ENCODE measurements at places on chromosomes 16 and 17.

DNA sequence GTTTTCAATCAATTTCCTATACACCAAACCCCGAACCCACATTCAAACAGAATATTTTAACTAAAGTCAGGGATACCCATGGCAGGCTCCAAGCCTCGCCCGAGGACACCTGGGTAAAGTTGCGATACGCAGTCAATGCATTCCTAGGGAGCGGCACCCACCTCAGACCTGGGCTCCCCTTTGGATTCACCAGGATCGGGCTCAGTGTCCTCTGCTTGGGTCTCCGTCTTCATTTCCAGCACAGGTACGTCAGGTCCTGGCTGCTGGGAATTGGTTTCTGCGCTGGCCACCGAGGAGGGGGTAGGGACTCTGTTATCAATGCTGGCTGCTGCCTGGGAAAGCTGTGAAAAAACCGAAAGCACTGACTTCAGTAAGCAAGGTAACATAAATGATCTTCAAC lies 51.7 kb upstream of the TRAP1 start:
- DNase-seq: no peak

DNA sequence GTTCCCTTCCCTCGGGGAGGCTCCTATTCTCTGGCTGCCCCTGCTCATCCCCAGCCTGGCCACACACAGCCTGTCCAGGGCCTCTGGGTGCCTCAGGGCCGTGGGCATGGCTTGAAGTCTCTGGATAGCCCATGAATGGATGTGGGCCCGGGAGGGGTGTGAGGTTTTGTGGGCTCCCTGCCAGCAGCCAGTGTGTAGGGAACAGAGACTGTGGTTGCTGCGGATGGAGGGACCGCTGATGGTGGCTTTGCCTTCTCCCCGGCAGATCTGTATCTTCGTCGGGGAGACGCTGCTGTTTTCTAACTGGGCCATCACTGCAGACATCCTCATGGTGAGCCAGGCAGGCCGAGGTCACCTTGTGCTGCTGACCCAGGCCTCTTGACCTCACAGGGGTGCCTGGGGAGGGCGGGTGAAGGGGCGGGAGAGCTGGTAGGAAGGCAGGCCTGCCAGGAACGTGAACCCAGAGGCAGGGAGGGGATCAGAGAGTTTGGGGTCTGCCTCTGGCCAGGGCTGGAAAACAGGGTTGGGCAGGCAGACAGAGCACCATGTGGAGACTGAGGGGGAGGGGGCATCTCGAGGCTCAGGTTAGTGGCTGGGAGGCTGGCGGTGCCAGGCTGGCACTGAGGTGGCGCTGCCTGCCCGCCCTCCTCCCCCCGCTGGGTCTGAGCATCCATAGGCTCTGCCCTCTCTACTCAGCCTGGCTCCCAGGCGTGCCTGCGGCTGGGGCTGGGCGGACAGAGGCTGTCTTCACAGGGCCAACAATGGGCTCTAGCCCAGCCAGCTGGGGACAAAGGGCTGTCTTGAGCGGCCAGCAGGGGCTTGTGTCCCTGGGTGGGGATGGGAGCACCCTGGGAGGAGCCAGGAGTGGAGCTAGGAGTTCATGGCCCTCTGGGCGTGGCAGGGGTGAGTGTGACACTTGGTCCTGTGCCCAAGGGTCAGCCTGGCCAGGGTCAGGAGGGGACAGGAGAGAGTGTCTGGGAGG lies 21.4 kb downstream of the MYBBP1A start:
- DNase-seq: peak; percentile 30

- no peak for DNase-seq
Measured at GRCh38 chr17:6212766-6213165, 142.6 kb downstream of the WSCD1 start.

- no peak for DNase-seq
Measured at GRCh38 chr17:28907709-28908475, 5.0 kb upstream of the DHRS13 start.

DNA sequence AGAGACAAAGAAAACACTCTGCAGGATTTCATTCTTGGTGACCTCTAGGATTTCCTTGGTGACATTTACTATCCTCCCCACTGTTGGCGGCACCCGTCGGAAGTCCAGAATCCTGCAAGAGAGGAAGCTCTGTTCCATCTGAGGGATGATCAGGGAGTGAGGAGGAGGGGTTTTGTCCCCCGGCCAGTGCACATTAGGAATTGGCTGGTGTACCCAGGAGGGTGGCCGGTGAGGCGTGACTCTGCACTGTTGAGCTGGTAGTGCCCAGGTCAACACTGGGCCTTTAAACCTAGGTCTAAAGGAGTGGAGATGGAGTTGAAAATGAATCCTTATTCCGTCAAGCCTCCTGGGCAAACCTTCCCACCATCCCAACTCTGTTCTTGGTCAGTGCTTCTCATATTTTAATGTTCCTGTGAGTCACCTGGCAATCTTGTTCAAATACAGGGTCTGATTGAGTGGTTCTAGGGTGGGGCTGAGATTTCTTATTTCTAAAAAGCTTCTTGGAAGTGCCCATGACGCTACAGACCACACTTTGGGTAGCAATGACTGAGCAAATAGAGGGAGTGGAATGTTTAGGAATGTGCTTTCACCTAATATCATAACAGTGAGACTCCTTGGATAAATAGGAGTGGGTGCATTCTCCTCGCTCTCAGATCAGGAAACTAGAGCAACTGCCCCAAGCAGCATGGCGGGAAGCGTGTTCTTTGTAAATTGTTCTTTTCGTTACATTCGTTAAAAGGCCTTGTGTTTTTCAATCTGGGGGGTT lies 30.7 kb downstream of the PRKAR1A start:
- DNase-seq: no peak

DNA sequence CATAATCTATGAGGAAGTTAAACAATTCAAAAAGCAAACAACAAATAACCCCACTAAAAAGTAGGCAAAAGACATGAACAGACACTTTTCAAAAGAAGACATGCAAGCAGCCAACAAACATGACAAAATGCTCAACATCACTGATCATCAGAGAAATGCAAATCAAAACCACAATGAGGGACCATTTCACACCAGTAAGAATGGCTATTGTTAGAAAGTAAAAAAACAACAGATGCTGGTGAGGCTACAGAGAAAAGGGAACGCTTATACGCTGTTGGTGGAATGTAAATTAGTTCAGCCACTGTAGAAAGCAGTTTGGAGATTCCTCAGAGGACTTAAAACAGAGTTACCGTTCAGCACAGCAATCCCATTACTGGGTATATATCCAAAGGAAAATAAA lies 24.4 kb downstream of the TNFRSF13B start:
- DNase-seq: no peak

- no peak for DNase-seq
Measured at GRCh38 chr16:50989047-50989446, 162.0 kb downstream of the SALL1 start.

DNA sequence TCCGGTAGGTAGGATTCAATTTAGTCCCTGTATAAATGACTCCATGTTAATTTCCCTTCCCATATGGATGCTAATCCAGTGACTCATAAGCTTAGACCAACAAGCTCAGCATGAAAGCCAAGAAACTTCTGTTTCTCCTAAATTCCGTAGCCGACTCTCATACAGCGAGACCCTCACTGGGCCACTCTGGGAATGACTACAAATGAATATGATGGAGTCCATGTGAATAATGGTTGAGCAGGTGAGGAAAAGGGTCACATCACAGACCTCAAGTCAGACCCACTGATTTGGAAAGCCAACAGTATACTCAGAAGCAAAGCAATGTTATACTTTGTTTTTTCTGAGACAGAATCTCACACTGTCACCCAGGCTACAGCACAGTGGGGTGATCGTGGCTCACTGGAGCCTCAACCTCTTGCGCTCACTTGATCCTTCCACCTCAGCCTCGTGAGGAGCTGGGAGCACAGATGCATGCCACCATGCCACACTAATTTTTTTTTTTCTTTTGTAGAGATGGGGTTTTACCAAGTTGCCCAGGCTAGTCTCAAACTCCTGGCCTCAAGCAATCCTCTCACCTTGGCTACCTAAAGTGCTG lies 14.6 kb downstream of the RSL1D1 start:
- DNase-seq: peak; percentile 53

DNA sequence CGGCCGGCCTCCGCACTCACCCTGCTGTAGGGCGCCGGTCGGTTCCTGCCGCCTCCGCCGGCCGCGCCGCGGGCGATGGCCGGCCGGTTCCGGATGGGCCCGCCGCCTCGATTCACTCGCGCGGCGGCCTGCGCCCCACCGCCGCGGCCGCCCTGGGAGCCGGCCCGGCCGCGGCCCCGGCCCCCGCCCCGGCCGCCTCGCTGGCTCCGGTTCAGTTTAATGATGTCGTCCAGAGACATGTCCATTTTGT lies 158 bp downstream of the ALYREF start:
- no peak for DNase-seq

DNA sequence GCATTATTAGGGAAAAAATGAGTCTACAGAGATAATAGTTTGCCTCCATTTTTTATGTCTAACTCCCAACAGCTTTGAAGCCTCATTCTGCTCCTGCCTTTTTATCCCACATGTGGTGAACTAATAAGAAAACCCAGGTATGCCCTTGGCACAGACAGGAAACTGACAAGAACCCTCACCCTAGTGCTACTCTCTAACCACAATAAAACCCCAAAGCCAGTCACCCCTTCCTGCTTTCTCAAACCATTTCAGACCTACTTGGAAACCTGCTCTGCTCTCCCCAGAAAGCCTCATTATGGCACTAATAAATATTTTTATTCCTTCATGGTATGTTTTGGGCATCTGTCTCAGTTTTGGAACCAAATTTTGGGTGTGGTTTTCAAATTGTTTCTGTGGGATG lies 3.9 kb upstream of the MARVELD3 start:
- DNase-seq: no peak

- no peak for DNase-seq
Measured at GRCh38 chr17:53319947-53320346, 502.8 kb upstream of the KIF2B start.

DNA sequence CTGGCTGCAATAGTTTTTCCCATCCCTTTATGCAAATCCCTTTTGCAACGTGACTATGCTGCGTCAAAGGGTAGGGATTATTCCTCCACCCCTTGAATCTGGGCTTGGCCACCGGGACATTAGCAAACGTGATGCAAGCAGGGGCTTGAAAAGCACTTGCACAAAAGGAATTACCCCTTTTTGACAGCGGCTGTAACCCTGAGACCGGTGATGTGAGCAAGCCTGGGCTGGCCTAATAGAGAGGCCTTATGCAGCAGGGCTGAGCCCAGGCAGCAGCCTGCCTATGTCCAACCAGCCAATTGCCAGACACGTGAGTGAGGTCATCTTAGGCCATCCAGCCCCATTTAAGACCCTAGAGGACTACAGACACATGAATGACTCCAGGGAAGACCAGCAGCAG lies 30.4 kb upstream of the PAFAH1B1 start:
- no peak for DNase-seq

DNA sequence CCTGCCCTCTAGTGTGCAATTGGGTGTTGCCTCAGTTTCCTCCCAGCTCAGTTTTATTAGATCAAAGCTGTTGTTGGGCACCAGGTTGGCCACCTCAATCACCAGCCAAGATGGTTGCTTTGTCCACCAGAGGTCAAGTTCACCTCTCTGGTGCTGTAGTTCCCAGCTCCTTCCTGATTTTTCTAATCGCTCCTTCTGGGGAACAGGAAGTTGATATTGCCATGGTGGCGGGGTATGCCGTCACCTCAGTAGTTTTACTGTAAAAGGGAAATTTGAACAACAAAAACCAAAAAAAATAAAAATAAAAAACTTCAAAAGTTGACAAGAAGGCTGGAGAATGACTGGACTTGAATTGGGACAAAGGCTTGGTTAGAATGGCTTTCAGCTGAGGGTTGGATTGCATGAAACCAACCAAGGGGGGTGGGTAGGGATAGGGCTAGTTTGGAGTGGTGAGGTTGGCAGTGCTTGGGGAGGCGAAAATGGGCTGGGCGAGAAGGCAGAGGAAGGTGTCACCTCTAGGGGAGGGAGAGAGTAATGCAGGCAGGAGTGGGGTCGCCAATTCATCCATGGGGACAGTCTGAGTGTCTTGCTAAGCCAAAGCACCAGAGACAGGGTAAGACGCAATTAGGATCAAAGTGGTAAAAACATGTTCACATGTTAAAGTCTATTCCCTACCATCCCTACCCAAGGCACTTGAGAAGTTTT lies 6.2 kb downstream of the EFNB3 start:
- DNase-seq: no peak

- no peak for DNase-seq
Measured at GRCh38 chr17:903691-904481, 75.7 kb downstream of the NXN start.

DNA sequence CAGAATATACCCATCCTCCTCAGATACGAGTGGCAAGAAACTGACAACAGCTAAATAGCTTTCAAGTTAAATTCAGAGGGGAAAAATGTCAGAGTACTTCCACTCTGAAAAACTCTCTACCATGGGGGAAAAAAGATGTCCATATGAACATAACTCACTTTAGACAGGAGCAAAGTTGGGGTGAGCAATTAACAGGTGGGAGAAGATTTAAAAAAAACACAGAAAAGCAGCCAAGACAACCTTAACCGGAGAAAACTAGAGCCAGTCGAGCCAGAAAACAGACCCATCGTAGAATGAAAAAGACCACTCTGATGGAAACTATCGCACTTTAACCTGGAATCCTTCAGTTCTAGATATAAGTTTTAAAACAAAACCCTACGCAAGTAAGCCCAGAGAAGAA lies 833 bp downstream of the TERF2 start:
- DNase-seq: no peak

DNA sequence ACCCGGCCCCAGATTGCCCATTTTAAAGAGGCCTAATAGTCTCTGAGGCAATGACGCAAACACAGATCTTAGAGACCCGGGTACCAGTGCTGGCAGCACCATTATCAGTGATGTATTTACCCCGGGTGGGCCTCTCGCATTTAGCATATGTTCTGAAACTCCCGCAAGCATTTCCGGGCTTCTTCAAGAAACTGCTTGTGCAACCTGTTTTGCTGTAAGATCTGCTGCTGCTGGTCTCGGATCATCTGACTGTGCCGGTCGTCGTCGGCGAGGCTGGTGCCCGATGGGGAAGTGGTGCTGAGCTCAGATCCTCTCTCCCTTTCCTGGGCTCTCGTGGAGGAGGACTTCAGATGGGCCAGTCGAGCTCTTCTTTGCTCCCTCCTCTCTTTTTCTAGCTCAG lies 12.5 kb downstream of the CEP295NL start:
- DNase-seq: no peak

DNA sequence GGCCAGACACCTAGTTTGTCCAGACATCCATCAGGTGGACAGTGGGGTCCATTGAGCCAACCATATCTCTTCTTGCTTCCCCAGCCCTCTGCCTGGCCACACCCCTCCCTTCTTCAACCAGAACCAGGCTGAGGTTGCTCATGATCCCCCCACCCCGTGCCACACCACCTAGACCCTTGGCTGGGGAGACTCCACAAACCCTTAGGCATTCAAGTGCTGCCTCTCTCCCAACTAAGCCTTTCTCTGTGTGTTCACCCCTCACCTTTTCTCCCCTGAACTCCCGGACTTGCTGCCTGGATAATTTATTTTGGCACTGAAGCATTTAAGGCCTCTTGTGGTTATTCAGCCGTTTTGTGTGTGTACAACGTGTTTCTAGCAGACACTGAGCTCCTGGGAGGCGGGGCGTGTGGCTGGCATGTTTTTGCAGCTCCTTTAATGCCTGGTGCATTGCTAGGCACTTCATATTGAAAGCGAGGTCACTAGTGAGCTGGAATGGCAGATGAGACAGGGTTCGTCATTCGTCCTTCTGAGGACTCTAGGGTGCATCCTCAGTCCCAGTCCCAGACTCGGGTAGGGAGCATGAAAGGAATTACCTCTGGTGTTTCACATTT lies 28.7 kb downstream of the CACNA1G start:
- no peak for DNase-seq

GRCh38 chr16:50613281-50613963 lies 65.2 kb downstream of the NKD1 start:
- DNase-seq: no peak

- DNase-seq: peak; percentile 3
Measured at GRCh38 chr16:57993897-57994296, 6.6 kb downstream of the ZNF319 start.
